ENCODE measurements at places on chromosomes 13 and 19. TPM values are rescaled to one million over a fixed set of nuclear protein-coding genes. Genes with fewer than 3 reads are reported as not detected.

- no peak for DNase-seq
These were observed 326.7 kb downstream of the ITGBL1 start for GRCh38 chr13:101779147-101779546.

Gene KMT2B
- total RNA-seq, result 16.8 TPM

Gene CLDND2
- 2.2 TPM for total RNA-seq

DNA sequence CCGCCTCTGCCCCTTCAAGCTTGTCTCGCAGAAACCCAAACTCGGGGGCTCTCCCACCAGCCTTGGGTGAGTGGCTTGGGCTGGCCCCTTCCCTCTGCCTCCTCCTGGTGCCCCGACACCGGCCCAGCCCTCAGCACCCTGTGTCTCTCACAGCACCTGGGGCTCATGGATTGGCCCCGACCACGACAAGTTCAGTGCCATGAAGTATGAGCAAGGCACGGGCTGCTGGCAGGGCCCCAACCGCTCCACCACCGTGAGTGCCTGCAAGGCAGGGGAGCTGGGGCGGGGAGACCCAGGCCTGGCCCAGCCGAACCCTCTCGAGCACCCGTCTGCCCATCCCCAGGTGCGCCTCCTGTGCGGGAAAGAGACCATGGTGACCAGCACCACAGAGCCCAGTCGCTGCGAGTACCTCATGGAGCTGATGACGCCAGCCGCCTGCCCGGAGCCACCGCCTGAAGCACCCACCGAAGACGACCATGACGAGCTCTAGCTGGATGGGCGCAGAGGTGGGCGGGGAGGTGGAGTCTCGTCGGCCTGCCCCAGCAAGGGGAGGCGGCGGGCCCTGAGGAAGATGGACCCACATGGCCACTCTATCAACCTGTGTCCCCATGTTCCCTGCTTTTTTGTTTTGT lies 13.6 kb downstream of the PRKCSH start:
- DNase-seq, result no peak

DNA sequence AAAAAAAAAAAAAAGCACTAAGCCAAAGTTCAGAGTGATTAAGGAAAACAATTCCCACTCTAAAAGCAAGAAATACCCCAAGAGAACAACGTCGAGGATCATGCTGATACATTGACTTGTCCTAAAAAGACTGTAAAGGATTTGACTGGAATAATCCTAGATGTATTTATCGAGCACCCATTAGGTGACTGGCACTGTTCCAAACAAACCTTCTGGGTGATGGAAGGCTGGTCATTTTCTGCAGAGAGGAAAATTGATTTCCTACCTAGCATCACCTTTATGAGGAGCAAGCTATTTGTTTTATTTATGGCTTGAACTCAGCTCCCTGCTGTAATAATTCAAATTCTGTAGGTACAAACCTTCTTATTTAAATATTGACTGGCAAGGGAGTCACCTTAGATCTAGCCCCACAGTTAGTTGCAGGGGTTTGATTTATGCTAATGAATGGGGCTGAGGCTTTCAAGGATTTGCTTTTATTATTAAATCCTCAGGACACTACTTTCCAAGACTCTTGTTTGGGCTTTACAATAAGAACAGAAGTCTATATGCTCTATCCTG lies 471.0 kb downstream of the OLFM4 start:
- no peak for DNase-seq

- no peak for DNase-seq
These were observed 30.6 kb upstream of the FAM216B start for GRCh38 chr13:42750794-42751193.

DNA sequence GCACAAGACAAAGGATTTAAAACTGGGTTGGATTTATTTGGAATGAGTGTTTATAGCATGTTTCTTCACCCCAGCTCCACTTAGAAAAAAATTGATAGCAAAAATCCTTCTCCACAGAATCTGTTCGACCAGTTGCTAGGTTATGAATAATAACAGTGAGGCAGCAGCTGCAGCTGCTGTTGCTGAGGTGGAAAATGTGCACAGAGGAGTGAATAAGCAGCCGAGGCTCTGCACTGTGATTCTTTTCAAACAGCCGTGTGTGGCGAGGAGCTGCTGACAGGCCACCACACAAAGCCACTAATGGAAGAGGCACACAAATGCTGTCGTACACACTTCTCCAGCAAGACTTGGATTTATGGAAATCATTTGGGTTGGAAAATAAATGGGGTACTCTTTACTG lies 6.4 kb upstream of the RASL11A start:
- no peak for DNase-seq

DNA sequence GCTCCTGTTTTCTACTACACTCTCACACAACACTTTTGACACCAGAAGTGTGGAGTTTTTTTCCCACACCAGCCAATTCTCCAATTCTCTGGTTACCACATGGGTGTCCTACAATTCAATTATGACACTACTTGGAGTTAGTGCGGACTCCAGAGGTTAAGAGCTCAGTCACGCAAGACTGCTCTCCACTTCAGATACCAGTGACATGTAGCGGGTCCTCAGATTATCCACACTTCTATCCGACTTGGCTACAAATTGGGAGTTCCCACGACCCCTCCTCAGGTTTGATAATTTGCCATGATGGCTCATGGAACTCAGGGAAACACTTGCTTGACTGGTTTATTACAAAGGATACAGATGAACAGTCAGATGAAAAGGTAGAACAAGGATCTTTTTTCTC lies 32.9 kb downstream of the PAN3 start:
- no peak for DNase-seq

DNA sequence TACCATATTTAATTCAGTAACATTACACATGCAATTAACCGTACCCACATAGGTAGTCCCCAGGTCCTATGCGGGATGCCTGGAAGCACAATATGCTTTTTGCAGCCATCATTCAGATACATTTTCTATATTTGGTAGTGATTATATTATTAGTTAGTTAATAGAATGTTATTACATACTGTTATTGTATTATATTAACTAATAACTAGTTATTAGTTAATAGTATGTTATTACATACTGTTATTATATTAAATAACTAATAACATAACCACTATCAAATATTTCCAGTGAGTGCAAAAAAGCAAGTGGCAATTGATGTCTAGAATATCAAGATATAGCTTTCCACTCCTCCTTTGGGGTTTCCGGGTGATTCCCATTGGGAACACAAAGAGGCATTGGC lies 45.5 kb upstream of the CYP2A7 start:
- no peak for DNase-seq

Gene CAPN12
- 0.85 TPM for total RNA-seq

Gene ZNF548
- 13.4 TPM for total RNA-seq

DNA sequence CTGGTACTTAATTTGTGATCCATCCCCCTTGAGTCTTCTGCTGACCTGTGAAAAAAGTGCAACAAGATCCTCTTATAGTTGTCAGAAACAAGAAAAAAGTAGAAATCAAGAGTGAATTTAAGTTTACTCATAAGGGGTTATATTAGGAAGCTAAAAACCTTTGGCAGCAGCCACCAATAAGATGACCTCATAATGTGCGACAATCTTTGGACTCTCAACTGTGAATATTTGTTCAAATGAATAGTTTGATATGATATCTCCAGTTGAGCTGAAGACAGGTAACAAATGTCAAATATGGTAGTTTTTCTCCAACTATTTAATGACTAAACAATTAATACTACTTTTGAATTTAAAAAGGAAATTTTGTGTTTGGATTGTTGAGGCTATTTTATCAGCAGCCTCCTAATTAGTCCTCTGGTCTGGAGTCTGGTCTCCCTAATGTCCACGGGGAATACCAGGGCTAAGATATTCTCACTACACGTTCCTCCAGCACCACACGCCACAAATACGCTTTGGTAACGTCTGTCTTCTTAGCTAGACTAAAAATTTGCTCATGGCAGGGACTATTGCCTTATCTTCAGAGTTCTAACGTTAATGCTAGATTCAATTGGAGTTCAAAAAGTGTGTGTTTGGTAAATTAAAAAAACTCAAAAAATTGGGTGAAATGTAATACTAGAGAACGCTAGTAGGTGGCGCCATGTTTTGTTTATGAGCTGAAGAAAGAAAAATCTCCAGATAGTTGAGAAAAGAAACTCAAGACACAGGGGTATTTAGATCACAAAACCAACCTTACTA lies 51.0 kb upstream of the PDX1 start:
- no peak for DNase-seq

DNA sequence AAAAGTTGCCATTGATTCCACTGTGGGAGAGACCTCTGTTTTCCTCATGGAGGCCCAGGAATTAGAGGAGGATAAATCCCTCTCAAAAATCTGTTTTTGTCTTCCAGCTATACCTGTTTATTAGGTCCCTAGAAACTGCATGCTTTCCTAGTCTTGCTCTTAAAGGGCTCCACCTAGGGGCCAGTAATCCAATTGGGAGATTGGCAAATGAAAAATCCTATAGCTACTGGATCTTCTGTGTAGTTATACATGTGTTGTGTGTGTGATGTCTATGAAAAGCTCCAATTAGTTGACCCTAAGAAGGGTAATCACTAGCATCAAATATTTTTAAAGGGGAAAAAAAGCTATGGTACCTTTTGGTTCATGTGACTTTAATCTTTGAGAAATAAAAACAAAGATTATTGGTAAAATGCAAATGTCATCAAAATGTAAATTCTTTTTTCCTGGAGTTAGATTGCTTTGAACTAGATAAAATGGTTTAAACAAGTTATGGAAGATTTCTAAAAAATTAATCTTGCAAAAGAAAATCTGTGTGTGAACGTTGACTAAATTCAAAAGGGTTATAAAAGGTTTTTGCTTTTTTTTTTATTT lies 63.4 kb upstream of the C1QTNF9B start:
- no peak for DNase-seq

Gene FXYD7
- total RNA-seq, result not detected

GRCh38 chr19:19505669-19506326 lies 9.6 kb downstream of the TSSK6 start:
- DNase-seq, result peak; percentile 61

Gene CACNA1A
- 1.0 TPM for total RNA-seq

Gene SLC25A30
- 54.9 TPM for total RNA-seq

DNA sequence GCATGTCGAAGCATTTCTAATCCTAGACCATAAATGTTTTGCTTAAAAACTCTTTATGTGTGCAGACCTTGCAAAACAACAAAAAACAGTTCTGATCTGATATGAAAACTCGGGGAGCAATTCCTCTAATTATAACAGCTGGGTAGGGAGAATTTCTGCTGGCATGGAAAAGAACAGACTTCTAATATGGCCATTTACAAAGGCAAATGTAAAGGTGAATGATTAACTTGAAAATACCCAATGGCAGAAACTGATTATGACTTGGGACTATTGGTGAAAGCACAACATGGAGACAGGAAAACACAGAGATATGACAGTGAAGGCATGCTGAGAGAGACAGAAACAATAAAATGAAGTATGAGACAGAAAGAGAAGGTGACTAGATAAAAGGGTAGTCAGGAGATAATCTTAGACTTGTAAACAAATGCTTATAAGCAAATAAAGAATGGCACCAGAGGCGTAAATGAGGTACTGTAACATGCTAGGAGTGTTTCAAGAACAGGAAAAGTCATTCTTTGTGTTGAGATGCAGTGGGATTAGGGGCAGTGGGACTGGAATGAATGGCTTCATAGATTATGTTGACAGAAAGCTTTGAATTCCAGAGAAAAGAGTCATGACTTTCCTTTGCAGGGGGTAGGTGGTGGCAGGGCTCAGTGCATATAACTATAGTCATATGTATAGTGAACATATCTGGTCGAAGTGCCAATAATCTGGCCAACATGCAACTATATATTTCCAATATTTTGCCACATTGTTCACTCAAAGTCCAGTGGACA lies 393.0 kb downstream of the ITGBL1 start:
- no peak for DNase-seq

DNA sequence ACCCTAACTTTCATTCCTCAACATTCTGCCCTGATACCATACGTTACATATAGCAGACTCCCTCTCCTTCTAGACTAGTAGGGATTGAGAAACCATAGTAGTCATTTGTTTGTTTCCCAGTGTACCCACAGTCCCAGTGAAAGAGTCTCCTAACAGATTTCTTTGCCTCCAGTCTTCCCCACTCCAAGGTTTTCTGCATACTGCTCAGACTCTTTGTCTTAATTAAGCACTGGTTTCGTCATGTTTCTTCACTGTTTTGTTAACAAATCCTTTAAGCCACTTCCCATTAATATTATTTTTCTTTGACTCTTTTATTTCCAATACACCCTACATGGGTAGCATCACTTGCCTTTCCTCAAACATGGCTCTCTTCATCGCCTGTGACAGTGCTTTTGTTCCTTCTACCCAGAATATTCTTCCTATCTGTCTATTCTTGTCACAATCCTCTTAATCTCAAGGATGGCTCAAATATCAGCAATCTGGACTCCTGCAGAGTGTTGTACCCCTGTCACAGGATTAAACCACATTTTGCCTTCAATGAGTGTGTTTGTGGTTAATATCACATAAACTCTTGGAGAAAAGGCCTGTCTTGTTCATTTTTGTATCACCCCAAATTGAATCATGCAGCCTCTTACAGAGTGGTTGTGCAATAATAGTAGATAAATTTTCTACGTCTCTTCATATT lies 92.7 kb upstream of the KLF12 start:
- no peak for DNase-seq

Gene METTL21C
- not detected for total RNA-seq

DNA sequence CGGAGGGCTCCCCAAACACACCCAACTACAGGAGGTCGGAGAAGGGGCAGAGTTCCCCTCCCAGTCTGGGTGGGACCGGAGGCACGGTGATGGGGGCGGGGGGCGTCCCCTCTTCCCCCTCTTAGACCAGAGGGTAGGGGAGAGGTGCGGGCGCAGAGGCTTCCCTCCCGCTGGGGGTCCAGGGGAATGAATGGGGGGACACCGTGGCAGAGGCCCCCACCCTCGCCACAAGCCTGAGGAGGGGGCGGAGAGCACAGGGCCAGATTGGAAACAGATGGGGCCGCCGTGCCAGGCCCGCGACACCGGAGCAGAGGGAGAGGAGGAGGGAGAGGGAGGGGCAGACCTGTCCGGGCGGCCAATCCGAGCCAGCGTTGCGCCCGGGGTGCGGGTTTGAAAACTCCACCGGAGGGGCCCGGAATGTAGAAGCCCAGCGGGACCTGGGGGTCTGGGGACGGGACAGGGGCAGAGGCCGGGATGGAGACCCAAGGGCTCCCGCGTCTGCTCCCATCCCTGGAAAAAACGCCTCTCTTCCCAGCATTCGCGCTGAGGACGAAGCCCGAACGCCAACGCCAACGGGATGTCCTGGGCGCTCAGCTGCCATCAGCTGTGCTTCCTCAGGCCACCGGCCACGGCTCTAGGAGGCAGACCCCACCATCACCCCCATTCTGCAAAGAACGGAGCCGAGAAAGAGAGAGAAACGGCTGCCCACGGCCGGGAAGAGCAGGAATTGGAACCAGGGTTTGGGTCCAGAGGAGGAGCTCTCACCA lies 46.8 kb downstream of the PTPRS start:
- peak; percentile 49 for DNase-seq

Gene URAD
- not detected for total RNA-seq

Gene PRR19
- total RNA-seq, result 0.20 TPM

DNA sequence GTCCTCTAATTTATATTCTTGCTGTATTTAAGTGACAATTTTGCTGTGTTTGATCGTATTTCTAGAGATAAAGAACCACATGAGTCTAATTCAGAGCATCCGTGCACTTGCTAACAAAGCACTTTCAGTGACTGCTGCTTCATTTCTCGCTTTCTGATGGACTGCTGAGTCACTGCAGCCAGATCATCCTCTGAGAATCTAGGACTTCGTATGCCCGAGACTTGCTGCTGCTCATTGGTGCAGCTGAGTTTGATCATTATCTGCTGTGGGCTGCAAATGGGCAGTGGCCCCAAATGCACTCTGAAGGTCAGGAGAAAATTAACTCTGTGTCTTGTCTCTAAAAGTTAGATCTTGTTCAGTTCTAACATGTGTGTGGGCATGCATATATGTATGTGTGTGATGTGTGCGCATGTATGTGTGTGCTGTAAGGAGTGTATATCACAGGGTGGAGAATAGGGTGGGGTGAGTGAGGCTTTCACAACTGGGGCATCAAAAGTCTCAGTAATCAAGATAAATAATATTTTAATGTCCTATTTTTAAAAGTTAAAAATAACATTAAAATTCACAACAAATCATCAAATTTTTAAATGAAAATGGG lies 342.6 kb downstream of the MTUS2 start:
- no peak for DNase-seq
